Upper lobe of right lung (tissue), 1 donor: ENCODE measurements at places on chromosomes 1 and 21. TPM values are rescaled to one million over a fixed set of nuclear protein-coding genes. Genes with fewer than 3 reads are reported as not detected.

DNA sequence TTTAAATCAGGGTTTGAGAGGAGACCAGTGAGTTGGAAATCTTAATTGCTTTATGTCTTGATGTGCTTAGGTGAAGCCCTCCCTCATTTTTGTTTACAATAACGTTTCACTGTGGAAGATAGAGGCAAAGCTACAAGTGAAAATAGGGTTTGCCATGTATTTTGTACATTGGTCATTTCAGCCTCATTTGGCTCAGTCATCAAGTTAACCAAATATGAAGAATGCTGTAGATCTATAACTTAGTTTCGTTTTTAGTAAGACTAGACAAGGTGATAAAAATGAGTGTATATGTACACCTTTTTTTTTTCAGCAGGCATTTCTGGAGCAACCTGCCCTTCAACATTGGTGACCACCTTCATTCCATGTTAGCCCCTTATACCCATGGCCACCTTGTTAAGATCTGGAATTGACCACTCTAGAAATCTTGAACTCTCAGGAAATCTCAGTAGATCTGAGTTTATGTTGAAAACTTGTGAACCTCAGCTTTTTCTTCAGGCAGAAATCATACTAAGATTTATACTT is 2.9 kb downstream of the NFYC start:
- no peak overlapping the region for H3K27ac ChIP-seq
- no peak for DNase-seq
- no peaks in the 10 kb centered on the region for H3K27me3 ChIP-seq
- peaks cover 43% of the 10 kb centered on the region for H3K4me1 ChIP-seq

KCNJ10 gene
- total RNA-seq: not detected

- no peaks in the 10 kb centered on the region for H3K4me1 ChIP-seq
- no peak overlapping the region for H3K27ac ChIP-seq
- no peak overlapping the region for H3K4me3 ChIP-seq
- no peak for DNase-seq
- no peaks in the 10 kb centered on the region for H3K27me3 ChIP-seq
These were observed 23.7 kb downstream of the MRPL39 start for GRCh38 chr21:25583370-25584130.

NEK2 gene
- 0.35 TPM for total RNA-seq

DNA sequence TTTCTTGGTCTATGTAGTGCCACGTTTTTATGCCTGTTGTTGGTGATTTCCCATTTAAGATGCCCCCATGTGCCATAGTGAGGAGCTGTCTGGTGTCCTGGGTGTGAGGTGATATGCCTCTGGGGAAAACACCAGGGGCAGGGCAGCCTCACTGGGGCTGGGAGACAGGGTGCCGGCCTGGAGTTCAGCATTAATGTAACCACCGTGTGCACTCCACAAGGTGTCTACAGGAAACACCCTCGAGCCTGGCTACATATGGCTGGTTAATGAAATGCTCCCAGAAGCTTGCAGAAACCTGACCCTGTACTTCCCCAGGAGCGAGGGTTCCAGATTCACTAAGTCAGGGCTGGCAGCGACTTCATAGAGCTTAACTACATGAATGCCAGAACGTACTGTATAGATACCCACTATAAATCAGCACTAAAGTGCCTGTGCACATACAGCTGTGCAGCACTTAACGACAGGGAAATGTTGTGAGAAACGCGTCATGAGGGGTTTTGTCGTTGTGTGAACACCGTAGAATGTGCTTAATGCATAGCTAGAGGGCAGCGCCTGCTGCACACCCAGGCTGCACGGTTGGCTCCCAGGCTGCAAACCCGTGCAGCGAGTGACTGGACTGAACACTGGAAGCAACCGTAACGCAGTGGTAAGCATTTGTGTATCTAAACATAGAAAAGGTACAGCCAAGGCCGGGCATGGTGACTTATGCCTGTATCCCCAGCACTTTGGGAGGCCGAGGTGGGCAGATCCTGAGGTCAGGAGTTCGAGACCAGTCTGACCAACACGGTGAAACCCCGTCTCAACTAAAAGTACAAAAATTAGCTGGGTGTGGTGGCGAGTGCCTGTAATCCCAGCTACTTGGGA is 10.4 kb downstream of the TFF2 start:
- H3K27ac ChIP-seq: no peak overlapping the region
- no peaks in the 10 kb centered on the region for H3K27me3 ChIP-seq
- H3K4me1 ChIP-seq: peaks cover 11% of the 10 kb centered on the region
- no peak overlapping the region for H3K4me3 ChIP-seq
- no peaks in the 10 kb centered on the region for H3K36me3 ChIP-seq
- no peak for DNase-seq
